ENCODE measurements at places on chromosomes 6 and 20. TPM values are rescaled to one million over a fixed set of nuclear protein-coding genes. Genes with fewer than 3 reads are reported as not detected.

Gene MRPS26
- total RNA-seq = 77.7 TPM

Gene RTN4IP1
- total RNA-seq = 15.7 TPM

Gene ZFP57
- not detected for total RNA-seq

GRCh38 chr6:47520282-47520681 lies 42.7 kb downstream of the CD2AP start:
- H3K27me3 ChIP-seq = no peaks in the 10 kb centered on the region
- no peak for DNase-seq
- no peak overlapping the region for H3K4me3 ChIP-seq
- H3K4me1 ChIP-seq = no peaks in the 10 kb centered on the region
- H3K36me3 ChIP-seq = no peaks in the 10 kb centered on the region

Gene SLC16A10
- 7.9 TPM for total RNA-seq

Gene KIF13A
- total RNA-seq = 21.1 TPM

DNA sequence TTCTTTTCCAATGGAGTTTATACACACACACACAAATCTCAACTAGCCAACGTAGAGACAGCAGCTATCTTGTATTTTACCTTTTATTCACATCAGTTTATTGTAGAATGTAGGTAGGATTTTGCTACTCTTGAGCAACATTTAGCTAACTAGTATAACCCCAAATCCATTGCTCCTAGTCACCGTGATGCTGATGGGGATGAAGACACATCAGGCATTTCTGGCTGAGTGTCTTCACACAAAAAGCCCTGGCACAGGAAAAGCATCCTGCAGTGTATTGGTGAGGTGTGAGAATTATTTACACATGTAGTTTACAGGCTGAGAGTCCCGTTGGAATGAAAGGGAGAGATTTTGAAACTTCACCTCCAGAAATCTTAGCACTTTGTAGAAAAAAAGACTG lies 65.9 kb upstream of the FBXL4 start:
- H3K4me3 ChIP-seq = no peak overlapping the region
- no peaks in the 10 kb centered on the region for H3K36me3 ChIP-seq
- H3K4me1 ChIP-seq = no peaks in the 10 kb centered on the region
- no peak for DNase-seq
- no peaks in the 10 kb centered on the region for H3K27me3 ChIP-seq
